ENCODE measurements at places on chromosomes 6 and 20. TPM values are rescaled to one million over a fixed set of nuclear protein-coding genes. Genes with fewer than 3 reads are reported as not detected.

TP53TG5 gene
- 0.59 TPM for total RNA-seq

GPR6 gene
- total RNA-seq, result not detected

SLC22A7 gene
- not detected for total RNA-seq

NNAT gene
- 0.91 TPM for total RNA-seq

DNA sequence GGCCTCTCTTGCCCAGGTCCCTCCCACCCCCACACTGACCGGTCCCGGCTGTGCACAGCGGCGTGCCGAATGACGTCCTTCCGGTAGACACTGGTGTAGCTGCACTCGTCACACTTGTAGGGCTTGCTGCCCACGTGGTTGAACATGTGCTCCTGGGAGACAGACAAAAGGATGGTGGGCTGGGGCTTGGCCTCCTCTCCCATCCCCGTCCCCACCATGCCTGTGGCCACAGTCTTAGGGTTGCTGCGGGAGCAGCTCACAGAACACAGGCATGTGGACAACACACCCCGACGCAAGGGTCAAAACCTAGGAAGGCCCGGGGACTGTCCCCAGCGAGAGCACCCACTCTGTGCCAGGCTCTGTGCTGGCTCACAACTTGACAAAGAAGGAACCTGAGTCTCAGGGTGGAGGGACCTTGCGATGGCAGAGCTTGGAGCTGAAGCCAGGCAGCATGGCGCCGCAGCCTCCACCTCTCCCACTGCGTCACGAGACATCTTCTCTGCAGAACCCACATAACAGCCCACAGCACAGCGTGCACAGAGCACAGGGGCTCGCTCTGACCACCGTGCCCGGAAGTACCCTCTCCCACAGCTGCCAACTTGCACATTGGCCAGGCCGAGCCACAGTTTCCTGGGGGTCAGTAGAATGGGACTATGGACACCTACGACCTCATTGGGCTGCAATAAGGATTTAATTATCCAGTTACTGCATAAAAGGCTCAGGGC lies 9.8 kb downstream of the ZNF335 start:
- no peak for DNase-seq
- peaks cover 42% of the 10 kb centered on the region for H3K36me3 ChIP-seq
- H3K4me3 ChIP-seq, result no peak overlapping the region
- no peak overlapping the region for H3K27ac ChIP-seq

DNA sequence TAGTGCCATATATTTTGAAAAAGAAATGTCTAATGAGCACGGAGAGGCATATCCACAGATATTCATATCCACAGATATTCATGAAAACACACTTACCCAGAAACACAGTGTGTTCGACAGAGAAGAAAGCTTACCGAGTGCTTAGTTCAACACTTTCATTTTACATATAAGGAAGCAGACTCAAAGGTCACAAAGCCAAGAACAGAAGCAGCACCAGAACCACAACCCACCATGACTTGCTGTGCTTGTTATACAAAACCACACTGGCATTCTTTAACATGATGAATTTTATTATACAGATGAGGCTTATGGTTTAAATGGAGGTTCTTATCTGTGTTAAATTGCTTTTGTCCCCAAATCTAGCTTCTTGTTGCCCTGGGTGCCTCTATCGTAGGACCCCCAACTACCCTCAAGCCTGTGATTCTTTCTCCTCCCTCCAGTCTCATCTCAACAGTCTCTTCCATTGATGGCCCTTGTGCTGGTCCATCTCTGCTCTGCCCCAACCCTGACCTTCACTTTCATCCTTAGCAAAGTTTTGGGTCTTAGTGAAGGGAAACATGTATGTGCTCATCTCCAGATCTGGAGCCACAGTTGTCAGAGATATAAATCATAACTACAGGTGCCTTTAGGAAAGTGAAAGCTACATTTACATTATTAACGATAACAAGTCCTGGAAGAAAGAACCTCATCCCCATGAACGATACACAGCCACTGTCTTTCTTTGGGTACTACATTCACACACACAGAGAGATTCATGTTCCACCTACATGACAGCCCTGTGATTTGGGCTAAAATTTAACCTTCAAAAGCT lies 40.0 kb downstream of the SF3B5 start:
- H3K4me1 ChIP-seq, result peaks cover 26% of the 10 kb centered on the region
- H3K36me3 ChIP-seq, result peaks cover 2% of the 10 kb centered on the region
- peak; percentile 70 for DNase-seq
- H3K27ac ChIP-seq, result peak overlapping the region; percentile 91

GRCh38 chr6:138517635-138518034 lies 18.3 kb upstream of the NHSL1 start:
- H3K27me3 ChIP-seq, result peaks cover 3% of the 10 kb centered on the region
- no peak overlapping the region for H3K4me3 ChIP-seq
- H3K4me1 ChIP-seq, result peaks cover 2% of the 10 kb centered on the region
- no peaks in the 10 kb centered on the region for H3K36me3 ChIP-seq

GRCh38 chr6:2841264-2842138 lies at the start of gene SERPINB1:
Gene SERPINB1 (minus strand): TSS chr6:2841863. CDS start chr6:2840586, 1,277 bp downstream.
- DNase-seq, result peak; percentile 94
- peak within 1 kb of the TSS; percentile 87 for H3K27ac ChIP-seq
- peaks cover 61% of the 10 kb centered on the region for H3K4me1 ChIP-seq

DNA sequence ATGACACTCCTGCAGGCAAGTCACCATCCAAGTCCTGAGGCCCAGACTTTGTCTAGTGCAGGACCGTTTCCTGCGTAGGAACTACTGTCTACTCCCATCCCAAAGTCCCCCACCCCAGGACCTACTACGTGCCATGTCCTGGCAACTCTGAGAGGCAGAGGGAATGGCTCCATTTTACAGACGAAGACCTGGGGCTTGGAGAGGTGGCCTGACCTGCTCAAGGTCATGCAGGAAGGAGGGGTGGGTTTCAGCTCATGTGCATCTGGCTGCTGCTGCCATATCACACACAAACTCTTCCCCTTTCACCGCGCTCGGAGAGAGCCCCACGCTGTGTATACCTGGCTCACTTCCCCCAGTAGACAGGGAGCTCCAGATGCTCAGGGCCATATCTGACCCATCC lies 1.2 kb upstream of the NOL4L start:
- H3K27ac ChIP-seq, result no peak overlapping the region
- H3K4me3 ChIP-seq, result peak overlapping the region; percentile 74

DNA sequence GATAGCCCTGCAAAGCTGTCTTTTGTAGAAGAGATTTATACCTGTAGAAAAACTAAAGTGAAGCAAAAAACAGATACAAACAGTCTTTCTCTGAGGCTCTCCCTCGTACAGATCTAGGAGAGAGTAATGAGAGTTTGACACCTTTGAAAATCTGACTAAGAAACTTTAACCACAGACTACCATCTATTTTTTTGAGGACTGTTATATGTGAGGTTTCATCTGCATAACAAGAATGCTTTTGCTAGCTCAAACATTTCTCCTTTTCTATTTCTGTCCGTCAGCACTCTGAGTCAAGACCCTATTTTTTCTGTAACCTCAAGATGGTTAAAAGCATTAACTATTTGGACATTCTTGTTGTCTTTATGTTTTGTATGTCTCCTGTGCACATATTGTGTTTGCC lies 193.0 kb downstream of the BTBD3 start:
- no peaks in the 10 kb centered on the region for H3K27me3 ChIP-seq
- DNase-seq, result no peak
- no peak overlapping the region for H3K4me3 ChIP-seq
- H3K27ac ChIP-seq, result no peak overlapping the region
- H3K4me1 ChIP-seq, result no peaks in the 10 kb centered on the region
- H3K36me3 ChIP-seq, result no peaks in the 10 kb centered on the region

GRCh38 chr6:111709615-111710398 lies 104.1 kb upstream of the TRAF3IP2 start:
- no peaks in the 10 kb centered on the region for H3K27me3 ChIP-seq
- H3K36me3 ChIP-seq, result peaks cover 39% of the 10 kb centered on the region
- H3K4me3 ChIP-seq, result no peak overlapping the region
- peak; percentile 73 for DNase-seq
- H3K4me1 ChIP-seq, result peaks cover 53% of the 10 kb centered on the region

DNA sequence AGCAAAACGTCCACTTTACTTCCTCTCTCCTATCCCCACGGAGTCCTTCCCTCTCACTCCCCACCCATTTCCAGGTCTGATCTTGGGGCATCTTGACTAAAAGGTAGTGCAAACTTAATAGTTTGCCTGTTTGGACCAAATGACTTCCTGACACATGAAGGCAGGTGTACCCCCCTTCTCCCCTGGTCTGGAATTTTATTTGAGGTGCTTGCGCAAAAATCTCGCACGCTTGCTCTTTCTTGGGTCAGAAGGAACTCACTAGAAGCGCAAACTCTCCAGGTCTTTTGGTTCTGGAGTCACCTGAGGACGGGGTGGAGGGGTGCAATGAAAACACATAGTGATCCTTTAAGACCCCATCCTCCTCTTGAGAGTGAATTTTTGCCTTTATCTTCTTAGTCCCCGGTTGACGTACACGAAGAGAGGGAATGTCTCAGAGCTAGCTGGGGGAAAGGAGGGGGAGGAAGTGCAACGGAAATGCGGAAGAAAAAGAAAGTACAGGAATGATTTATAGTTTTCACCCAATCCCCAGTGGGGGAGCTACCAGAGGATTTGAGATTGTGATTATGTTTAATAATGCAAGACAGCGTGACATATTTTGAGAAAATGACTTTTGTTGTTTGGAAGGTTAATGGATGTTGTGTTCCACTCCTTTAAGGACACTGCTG lies 4.9 kb downstream of the ADGRB3 start:
- H3K27me3 ChIP-seq, result peaks cover 45% of the 10 kb centered on the region
- no peak overlapping the region for H3K4me3 ChIP-seq
- peaks cover 10% of the 10 kb centered on the region for H3K4me1 ChIP-seq
- DNase-seq, result no peak
- no peaks in the 10 kb centered on the region for H3K36me3 ChIP-seq

DNA sequence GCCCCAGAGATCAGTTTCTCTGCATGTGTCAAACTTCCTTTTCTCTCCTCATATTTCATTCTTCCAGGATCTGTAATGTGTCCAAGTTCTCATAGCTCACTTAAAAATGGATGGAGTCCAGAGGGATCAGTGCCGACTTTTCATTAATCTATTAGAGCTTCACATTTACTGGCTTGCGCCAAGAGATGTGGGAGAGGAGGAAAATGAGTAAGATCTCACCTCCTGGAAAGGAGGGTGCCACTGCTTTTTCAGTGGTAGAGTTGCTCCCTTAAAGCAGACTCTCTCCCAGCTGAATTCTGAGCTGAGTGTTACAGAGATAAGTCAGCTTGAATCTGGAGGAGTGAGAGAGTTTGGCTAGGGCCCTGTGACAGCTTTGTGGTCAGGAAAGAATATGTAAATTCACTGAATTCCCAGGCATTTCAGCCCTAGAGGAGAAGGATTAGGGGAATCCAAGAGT lies 175.9 kb downstream of the SOX4 start:
- DNase-seq, result no peak
- no peak overlapping the region for H3K27ac ChIP-seq
- peaks cover 6% of the 10 kb centered on the region for H3K27me3 ChIP-seq
- no peaks in the 10 kb centered on the region for H3K4me1 ChIP-seq
